ENCODE measurements at places on chromosomes 4 and X.

GRCh38 chrX:148070504-148070877 is 89.4 kb downstream of the FMR1NB start:
- no peak for DNase-seq

GRCh38 chr4:37609626-37610025 is 76.5 kb downstream of the RELL1 start:
- no peak for DNase-seq

- no peak for DNase-seq
These were observed 37.8 kb downstream of the TBC1D9 start for GRCh38 chr4:140718241-140718952.

DNA sequence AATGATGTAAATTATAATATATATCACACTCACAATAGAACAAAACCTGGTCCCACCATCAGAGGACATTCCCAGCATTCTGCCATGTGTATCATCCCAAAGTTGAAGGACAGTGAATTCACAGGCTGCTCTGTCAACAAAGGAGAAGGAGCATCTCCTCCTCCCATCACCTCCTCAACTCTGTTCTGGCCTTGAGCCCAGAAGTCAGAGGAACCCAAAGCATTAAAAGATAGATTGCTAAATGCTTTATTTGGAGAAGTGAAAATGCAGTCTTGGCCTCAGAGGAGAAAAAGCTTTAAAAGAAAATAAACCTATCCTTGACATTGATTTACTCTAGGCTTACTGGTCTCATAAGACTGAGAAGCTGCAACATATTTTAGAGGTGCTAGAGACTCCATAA is 268.8 kb upstream of the RASGEF1B start:
- no peak for DNase-seq

- DNase-seq: no peak
These were observed 540 bp downstream of the ZNF721 start for GRCh38 chr4:498328-498904.

- DNase-seq: no peak
These were observed 21.3 kb upstream of the SOX3 start for GRCh38 chrX:140526171-140526570.
